ENCODE measurements at places on chromosomes 2 and 18.

- DNase-seq: no peak
Observed at GRCh38 chr2:96353606-96354101, 18.1 kb downstream of the NCAPH start.

DNA sequence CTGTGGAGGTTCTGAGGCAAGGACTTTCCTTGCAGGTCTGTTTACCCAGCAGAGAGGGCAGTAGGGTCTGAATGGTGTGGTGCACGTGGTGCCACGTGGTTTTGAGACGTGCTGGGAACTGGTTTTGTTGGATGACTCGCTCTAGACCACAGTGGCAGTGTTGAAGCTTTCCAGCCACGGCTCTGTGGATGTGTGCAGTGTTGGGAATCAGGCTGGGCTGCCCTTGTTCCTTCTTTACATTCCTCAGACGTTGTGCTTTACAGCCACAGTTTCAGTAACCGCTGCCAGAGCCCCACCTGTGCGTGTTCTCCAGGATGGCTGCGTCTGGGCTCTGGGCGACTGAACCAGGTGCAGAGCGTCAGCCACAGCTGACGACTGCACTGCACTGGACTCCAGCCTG is 8.2 kb downstream of the CTDP1 start:
- peak; percentile 54 for DNase-seq

GRCh38 chr2:111122631-111123421 is 2.1 kb downstream of the BCL2L11 start:
- peak; percentile 87 for DNase-seq

GRCh38 chr2:15678909-15679308 is 87.2 kb downstream of the DDX1 start:
- DNase-seq: no peak

DNA sequence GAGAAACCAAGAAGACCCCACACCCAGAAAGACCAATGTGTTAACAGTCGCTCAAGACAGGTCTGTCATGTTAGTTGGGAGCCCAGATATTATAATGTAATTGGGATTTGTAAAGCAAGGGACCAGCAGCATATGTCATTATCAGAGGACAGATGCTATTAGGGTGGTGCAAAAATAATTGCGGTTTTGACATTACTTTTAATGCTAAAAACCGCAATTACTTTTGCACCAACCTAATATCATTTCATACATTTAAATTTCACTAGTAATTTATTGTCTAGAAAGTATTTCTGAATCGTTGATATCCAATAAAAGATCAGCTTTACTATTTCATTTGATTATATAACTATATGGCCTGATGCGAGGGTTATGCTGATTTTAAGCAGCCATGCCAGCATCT is 131.2 kb downstream of the TTN start:
- no peak for DNase-seq

- DNase-seq: no peak
Observed at GRCh38 chr18:47545613-47546012, 294.2 kb upstream of the SKOR2 start.

DNA sequence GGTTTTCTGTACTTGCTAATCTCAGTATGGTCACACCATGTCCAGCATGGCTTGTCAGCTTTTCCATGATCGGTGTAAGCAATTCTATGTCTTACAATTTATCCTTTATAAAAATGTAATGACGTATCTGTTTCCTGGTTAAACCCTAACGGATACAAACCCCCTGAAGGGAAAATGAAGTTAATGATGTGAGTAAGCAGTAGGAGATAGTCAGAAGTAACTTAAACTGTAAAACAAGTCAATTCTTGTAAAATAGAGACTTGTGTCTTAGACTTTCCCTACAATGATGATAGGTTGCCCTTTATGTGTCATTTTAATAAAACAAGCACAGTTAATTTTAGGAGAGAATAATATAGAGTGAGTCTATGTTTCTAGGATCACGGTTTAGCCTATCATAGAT is 1365.9 kb upstream of the SLC39A10 start:
- DNase-seq: no peak

- DNase-seq: no peak
Observed at GRCh38 chr2:138030459-138030858, 66.2 kb downstream of the HNMT start.

GRCh38 chr2:190722835-190723234 is 74.0 kb downstream of the NAB1 start:
- no peak for DNase-seq

DNA sequence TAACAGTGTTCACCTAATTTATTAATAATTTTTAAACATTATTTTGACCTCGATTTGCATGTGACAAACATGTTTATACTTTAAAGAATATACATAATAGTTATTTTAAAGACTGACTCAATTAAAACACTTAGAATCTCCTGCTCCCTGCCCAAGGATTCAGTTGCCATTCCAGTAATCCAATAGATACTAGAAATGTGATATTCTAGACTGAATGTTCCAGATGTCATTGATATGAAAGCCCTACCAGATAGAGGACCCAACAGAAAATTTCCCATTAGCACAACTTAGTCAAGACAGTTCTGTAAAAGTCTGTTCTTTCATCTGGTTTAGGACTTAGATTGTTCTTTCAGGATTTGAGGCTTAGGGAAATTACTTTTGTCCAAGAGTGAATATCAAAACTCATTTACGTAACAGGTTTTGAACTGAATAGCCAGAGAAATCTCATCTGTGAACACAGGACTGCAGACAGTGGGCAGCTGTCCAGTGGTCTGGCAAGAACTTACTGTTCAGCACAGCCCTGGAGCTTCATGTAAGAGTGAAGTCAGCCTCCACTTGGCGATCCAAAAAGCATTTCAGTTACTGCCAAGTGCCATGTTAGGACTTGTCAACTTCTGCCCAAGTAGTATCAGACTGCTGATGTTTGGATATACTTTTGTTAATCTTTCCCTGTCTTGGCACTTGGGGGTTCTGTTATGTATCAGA is 77.5 kb downstream of the OSBPL6 start:
- peak; percentile 75 for DNase-seq

- DNase-seq: no peak
Observed at GRCh38 chr2:69703189-69703588, 38.7 kb upstream of the ANXA4 start.

DNA sequence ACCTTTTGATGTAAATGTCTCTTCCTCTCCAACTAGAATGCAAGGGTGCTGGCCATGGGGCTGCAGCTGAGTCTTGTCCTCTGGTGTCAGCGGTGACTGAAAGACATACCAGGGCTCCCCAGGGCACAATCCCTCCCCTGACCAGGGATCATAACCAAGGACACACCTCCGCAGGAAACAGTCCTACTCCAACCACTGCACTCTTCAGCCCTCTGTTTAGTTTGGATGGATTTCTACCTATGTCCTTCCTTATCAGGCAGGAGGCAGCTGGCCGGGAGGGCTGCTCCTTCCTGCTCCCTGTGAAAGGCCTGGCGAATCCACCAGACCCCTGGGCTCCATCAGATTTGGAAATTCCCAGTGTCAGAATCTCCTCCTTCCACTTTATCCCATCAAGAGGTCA is 185.2 kb upstream of the ID2 start:
- no peak for DNase-seq

DNA sequence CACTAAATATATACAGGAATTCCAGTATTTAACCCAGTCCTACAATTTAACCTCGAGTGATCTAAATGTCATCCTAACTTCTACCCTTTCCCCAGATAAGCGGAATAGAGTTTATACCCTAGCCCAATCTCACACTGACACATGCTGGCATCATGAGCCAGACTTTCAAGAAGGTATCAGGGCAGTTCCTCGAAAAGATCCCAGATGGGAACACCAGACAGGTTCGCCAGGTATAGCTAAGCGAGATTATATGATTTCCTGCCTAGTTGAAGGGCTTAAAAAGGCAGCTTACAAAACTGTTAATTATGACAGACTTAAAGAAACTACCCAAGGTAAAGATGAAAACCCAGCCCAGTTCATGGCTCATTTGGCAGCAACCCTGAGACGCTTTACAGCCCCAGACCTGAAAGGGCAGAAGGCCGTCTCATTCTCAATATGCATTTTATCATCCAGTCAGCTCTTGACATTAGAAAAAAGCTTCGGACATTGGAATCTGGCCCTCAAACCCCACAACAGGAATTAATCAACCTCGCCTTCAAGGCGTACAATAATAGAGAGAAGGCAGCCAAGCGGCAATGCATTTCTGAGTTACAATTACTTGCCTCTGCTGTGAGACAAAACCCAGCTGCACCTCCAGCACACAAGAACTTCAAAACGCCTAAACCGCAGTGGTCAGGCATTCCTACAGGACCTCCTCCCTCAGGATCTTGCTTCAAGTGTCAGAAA is 668.2 kb upstream of the PKDCC start:
- no peak for DNase-seq

GRCh38 chr2:45274250-45274926 is 265.1 kb upstream of the SIX2 start:
- no peak for DNase-seq

GRCh38 chr2:40797120-40797519 is 345.2 kb upstream of the SLC8A1 start:
- DNase-seq: no peak

- no peak for DNase-seq
Observed at GRCh38 chr18:63867368-63868125, 20.0 kb upstream of the SERPINB2 start.

GRCh38 chr2:176170602-176171305 is 13.6 kb downstream of the HOXD3 start:
- no peak for DNase-seq

DNA sequence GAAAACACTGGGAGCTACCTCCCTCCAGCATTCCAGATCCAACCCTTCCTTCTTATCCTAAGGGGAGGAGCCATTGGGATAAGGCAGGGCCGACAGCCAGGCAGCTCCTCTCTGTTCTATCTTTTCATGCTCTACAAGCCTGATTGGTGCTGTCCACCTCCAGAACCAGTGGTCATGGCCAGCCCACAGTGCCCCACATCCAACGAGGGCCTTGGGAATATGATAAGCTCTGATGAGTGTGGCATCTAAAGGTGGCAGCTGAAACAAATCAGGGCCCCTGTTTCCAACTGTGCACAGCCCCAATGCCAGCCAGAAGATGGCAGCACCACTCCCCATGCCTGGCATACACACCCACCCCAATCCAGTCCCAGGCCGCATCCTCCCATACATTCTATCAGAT is 329.3 kb downstream of the C1D start:
- no peak for DNase-seq

DNA sequence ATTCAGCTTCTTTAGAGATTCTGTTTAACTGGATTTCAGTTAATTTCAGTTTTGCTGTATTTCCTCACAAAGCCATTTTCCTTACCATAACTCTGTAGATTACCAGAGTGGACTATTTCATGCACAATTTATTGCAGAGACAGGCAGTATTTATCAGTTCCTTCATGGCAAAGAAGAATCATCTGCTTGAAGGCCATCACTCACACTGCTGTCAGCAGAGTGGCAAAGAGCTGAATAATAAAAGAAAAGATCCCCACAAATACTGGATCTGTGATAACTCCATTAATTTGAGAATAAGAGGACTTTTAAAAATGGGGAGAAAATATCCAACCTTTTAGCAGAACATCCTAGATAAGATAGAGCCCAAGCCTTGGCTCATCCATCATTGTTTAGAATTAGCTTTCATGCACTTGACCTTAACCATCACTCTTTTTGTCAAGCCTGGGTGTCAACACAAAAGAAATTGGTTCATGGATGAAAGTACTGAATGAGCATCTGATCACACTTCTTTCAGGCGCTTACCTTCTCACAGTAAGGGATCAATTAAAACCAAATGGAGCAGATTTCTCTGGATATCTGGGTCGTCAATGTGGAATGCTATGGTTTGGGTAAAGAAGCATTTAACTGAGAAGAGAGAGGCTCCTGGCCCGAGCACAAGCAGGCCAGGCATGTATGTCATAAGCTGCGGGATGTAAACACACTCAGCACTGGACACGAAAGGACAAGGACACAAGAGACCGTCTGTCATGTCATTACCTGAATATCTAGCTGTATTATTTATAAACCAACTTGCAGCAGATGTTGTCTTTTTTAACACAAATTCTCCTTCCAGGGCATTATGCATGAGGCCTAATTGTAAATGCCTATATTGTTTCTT is 376.2 kb downstream of the ZNF521 start:
- no peak for DNase-seq

- DNase-seq: no peak
Observed at GRCh38 chr2:238101891-238102841, 2.0 kb downstream of the ESPNL start.

DNA sequence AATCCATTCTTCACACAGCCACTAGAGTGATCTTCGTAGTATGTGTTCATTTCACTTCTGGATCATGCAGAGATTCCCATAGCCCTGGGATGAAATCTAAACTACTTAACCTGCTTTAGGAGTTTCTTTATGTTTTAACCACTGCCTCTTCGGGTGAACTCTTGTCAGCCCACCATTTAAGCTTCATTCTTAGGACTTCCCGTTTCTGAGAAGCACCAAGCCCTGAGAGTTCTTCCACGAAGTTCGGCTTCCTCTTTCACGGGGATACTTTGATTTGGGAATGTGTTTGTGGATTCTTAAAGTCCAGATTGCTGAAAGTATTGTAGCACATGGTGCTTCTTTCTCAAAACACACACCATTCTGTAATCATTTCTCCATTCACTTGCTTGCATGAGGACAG is 205.0 kb downstream of the UBE2E3 start:
- no peak for DNase-seq

DNA sequence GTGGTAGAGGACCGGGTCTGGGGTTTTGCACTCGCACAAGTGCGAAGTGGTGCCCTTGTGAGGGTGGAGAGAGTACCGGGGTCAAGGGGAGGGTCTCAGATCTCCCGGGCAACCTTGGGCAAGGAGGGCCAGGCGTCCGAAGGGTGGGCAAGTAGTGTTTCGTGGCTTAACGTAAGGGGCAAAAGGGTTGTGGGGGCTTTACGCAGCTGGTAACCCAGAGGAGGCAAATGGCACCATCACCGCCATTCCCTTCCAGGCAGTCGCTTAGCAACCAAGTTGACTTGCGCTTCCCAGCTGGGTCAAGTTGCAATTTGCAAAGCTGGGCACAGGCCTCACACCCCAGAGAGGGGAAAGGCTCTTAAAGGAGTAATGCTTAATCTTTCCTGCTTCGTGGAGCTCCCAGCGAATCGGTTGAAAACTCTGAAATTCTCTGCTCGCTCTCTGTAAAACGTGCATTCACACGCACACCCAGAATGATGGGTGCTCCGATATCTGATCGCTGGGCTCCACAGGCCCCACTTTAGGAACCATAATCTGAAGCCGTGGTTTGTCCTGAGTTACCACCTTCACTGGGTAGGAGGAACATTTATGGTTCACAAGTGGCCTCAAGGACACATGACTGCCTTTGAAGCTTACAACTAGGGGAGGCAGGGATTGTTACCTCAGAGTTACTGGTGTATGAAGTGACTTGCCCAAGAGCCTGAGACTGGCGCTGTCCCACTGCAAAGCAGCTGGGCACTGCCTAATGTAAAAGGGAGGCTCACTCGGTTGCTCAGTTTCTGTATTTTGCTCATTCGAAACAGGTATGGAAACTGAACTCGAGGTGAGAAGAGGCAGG is 127.9 kb downstream of the UXS1 start:
- no peak for DNase-seq

GRCh38 chr2:135925571-135925970 is 49.3 kb upstream of the MCM6 start:
- no peak for DNase-seq

DNA sequence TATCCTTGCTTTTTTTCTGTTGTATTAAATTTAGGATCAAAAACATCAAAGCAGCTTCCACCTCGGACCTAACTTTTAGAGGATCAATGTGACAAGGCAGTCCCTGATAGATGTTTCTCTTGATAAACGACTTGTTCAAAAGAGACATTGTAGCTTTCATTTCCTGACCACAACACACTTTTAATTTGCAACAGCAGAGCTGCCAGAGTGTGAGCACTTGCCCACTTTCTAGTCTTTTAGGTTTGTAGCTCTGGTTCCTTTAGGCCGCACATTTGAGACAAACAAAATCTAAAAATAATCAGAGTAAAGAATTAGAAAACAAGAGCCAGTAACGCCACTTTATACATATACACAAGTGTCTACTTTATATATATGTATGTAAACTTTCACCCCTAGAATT is 3.1 kb downstream of the FIGN start:
- no peak for DNase-seq
